ENCODE measurements at places on chromosomes 5 and 9.
A peak's percentile ranks its signal among the peaks of the same experiment; 100 is the strongest.

GRCh38 chr9:4970970-4971641, 14.0 kb upstream of the JAK2 start:
- DNase-seq: no peak

DNA sequence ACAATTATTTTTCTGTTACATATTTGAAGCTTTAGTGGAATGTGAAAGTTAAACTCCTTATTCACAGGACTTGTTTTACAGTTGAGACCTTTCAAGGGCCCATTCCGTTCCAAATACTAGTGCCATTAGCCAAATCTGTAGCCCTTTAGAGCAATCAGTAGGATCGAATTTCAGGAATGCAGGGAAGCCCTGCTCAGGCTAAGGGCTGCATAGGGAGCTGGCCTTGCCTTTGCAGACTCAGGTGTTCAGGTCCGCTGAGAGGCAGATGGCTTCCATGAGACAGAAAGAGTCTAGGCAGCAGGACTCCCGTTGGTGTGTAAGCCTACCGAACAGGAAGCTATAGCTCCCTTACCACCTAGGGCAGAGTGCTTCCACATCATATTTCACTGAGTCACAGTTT, 150.1 kb upstream of the SLC27A6 start:
- no peak for DNase-seq

DNA sequence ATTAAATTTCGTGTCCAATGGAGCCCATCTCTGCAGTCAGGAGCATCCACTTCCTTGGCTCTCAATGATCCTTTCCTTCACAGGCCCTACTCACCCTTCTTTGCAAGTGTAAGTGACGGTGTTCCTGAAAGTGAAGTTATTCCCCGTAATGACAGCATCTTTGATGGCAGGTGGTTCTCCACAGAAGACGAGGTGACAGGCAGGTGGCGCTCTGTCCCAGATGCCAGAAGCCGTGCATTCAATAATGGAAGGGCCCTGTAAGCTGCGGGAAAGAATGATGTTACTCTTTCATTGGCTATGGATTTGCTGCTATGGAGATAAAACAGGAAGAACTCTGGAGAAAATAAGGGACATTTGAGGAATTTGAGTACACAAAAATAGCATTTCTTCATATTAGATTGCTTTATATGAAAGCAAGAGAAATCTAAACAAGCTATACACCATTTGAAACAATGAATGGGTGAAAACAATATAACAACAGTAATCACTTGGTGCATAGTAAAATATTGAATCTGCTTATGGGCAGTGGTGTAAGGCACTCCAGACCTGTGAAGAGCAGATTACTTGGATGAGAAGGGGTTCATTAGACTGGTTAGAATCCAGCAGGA, 89.9 kb upstream of the TXNDC8 start:
- peak; percentile 60 for DNase-seq

DNA sequence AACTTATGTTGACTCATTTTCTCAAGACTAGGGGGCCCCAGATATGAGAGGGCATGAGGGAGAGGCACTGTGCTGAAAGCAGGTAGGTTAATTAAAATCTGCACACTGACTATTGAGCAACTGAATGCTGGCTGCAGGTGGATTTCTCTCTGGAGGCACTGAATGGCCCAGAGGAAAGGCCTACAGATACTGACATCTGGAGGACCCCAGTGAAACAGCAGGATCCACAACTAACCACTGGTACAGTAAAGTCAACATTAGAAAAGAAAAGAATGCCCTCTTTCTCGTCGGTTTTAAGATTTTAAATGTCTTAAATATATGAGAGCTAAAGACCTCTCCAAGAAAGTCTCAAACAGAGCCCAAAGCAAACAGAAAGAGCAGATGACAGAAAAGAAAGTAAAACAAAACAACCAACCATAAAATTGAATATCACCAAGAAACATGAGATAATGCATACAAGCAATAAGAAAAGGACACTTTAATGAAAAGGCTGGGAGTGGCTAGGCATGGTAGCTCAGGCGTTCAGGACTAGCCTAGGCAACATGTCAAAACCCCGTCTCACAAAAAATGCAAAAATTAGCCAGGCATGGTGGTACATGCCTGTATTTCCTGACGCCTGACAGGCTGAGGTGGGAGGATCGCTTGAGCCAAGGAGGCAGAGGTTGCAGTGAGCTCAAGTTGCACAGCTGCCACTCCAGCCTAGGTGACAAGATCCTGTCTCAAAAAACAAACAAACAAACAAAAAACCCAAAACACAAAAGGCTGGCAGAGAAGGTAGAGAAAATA, 43.3 kb downstream of the PUM3 start:
- DNase-seq: peak; percentile 32

DNA sequence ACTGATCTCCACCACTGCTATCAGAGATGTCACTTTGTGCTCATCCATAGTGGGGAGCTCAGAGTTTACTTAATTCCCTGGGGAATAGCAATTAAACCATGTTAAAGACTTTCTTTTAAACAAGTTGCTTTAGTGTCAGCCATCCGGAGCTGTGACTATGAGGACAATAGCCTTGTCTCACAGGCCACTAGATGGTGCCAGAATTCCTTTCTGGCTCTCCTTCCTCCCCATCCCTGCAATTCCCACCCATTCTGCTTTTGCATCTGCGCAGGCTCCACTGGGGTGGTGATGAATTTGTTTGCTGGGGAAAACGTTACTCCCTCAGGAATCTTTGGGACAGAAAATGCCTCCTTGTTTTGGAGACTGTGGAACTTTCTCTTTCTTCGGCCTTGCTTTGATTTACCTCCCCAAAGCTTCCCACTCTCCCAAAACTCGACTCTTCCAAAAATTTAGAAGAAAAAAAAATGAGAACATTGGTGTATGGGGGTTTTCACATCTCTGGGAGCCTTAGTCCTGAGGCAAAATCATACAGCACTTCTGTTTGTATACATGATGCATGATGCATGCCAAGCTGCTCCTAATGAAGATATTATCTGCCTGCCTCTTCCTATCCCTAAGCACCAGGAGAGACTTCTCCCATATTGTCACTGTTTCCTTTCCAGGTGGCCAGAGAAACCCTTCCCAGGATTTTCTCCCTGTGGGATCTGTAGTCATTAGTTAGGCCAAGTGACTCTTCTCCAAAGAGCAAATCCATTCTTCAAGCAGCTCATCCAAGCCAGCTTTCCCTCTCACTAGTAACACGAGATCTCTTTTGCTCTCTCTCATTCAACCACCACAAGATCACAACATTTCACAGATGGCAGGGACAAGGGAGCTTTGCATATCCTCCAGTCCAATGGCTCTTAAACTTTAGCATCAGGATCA, 466.1 kb downstream of the TLR4 start:
- peak; percentile 5 for DNase-seq

DNA sequence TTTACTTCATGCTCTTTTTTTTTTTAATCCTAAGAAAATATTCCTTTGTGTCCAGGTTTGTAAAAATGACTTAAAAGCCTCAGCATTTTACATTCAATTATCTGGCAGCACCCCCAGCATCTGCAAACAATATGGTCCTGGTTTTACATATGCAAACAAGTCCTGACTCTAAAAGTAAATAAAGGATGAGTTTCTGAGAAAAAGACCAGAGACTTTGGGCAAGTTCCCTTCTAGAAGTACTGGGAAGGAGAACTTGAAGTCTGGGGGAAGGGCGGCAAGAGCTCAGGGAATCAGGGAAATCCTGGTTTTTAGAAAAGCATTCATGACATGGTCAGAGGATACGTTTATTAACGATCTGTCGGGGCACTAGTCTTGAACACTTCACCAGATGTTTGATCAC, 25.8 kb downstream of the COL23A1 start:
- no peak for DNase-seq

DNA sequence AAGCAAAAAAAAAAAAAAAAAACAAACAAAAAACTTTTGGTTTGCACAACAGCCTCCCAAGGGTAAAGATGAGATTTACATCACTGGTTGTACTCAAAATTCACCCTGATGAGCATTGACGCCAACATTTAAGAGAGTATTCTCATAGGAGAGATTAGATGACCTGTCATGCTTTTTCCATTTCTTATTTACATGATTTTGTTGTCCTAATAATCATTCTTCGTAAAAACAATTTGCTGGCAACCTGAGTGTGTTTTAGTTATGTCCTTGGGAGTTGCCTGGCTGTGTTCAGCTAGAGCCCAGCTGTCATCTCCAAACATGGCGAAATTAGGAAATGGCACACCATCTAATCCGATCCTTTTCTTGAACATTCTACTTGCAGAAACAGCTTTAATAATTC, 186.4 kb upstream of the MRPS30 start:
- DNase-seq: no peak

DNA sequence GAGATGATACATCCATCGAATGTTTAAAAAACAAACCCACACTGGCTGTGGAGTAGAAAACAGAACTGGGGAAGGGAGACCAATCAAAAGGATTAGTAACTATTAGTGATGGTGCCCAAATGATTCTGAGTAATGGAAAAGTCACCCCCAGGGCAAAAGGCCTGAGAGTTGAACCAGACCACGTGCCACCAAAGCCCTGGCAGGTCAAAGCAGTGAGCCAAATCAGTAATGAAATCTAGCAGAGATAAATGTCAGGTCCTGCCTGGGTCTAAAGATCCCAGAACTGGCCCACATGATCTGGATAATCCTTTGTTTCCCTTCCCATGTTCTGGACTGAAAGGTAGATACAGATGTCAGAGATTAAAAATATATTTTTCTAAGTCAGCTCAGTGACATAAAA, 9.4 kb downstream of the OTULINL start:
- no peak for DNase-seq

GRCh38 chr9:21789541-21790037, 12.8 kb upstream of the MTAP start:
- DNase-seq: peak; percentile 90

GRCh38 chr9:124790801-124791505, 14.0 kb downstream of the OLFML2A start:
- no peak for DNase-seq

GRCh38 chr9:124332361-124333202, 74.8 kb downstream of the NEK6 start:
- DNase-seq: no peak

- peak; percentile 94 for DNase-seq
Measured at GRCh38 chr5:157559301-157559700, 16.3 kb downstream of the ADAM19 start.

DNA sequence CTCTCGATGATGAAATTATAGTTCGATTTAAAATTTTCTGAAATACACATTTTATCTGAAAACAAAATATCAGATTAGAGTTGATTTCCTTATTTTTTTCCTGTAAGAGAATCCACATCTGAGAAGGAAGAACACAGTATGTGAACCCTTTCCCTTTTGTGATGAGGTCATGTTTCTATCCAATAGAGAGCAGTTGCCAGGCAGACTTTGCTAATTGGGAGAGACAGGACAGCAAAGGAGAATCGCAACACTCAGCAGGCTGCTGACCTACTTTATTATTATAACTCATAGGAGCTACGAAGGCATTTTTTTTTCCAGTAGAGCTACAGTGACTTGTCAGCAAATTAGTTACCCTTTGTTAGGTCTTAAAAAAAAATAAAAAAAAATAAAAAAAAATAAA, 242.1 kb downstream of the HCN1 start:
- peak; percentile 0 for DNase-seq

GRCh38 chr5:132019857-132020555, 8.5 kb upstream of the ACSL6 start:
- DNase-seq: no peak

GRCh38 chr5:158773161-158773560, 326.6 kb downstream of the EBF1 start:
- peak; percentile 59 for DNase-seq

- DNase-seq: peak; percentile 40
Measured at GRCh38 chr5:76710991-76711390, 4.9 kb upstream of the F2R start.

DNA sequence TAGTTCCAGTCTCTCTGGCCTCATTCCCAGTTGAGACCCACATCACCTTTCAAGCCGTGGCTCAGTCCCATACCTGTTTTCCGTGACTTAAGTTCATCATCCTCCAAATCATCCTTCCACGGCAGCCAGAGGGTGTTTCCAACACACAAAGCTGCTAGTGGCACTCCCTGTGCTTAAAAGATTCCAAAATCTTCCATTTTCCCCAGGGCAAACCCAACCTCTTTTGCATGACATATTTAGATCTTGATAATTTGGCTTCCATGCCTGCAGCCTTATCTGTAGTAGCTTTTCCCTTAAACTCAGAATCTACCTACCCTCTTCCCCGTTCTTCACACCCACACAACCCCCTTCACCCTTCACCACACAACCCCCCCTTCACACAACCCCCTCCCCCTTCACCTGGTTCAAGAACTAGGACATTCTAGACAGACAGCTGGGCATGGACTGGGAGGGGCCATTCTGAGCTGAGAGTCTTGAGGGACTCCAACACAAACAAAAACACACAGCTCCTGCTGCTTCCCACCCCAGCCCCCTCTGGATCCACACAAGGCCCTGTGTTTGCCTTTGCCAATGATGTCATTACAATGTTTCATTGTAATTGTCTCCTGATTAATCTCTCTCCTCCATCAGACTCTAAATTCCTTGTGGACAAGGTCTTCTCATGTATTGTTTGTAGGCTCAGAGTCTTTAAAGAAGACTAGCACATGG, 268.2 kb downstream of the SH3GL2 start:
- no peak for DNase-seq

DNA sequence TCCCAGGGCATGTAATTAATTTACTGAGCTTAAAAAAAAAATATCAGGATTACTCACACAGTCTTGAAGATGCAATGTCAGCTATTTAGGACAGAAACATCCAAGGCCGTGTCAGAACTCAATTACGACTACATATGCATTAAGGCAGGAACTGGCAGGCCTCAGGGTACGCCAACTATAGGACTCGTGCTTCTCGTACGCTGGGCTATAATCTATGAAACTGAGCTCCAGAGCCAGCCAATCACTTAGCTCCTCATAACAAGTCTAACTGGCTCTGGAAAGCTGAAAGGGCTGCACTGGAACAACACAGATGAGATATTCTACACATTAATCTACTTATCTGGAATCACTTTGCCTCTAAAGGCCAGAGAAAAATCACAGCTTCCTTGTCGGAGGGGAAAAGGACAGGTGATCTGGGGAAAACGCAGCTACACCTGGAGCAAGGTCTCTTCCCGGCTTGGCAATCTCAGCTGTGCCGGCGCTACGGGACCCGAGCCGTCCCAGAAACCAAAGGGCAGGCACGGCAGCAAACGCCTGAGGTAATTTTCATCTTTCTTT, 212.0 kb downstream of the DEPDC1B start:
- peak; percentile 21 for DNase-seq

- DNase-seq: peak; percentile 48
Measured at GRCh38 chr5:149015126-149015525, 47.7 kb downstream of the SH3TC2 start.

DNA sequence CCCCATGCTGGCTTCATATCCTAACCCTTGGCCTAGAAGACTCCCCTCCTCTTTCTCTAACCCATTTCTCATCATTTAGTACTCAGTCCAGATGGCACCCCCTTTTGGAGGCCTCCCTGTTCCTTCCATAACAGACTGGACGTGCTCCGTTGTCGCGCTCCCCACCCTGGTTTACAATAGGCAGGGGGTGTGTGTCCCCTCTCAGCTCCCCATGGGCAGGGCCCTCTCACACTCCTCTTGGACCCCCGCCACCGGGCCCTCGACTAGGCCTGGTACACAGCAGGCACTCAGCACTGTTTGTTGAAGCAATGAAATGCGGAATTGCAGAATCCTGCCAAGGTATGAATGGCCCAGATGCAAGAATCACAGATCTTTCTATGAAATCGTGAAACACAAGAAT, 227.4 kb downstream of the FSTL4 start:
- DNase-seq: no peak
